ENCODE measurements at places on chromosomes 3 and 15. TPM values are rescaled to one million over a fixed set of nuclear protein-coding genes. Genes with fewer than 3 reads are reported as not detected.

The ONECUT1 gene
- 68.0 TPM for total RNA-seq

The LOXL1 gene
- 8.6 TPM for total RNA-seq

The ITIH1 gene
- 4.4 TPM for total RNA-seq

The MAGI1 gene
- total RNA-seq: 63.6 TPM

Data from body of pancreas (tissue), 4 donors.